H1 (cell line): ENCODE measurements at places on chromosomes 11 and 22. TPM values are rescaled to one million over a fixed set of nuclear protein-coding genes. Genes with fewer than 3 reads are reported as not detected.

Gene OR52N4
- total RNA-seq = not detected in 2 replicates

Gene FAM181B
- total RNA-seq = 0.37 and 0.42 TPM in 2 replicates

Gene CTTN
- 207 and 216 TPM in 2 replicates for total RNA-seq

Gene NRXN2
- 11.4 and 11.5 TPM in 2 replicates for total RNA-seq

Gene AMOTL1
- total RNA-seq = 27.6 and 31.6 TPM in 2 replicates

Gene PKNOX2
- 1.9 and 2.0 TPM in 2 replicates for total RNA-seq

Gene FOLR2
- total RNA-seq = not detected in 2 replicates

Gene OR10A2
- total RNA-seq = not detected in 2 replicates

Gene IGLL1
- total RNA-seq = not detected in 2 replicates

Gene KRTAP5-11
- total RNA-seq = not detected in 2 replicates

Gene MMP1
- total RNA-seq = not detected in 2 replicates

GRCh38 chr11:8729837-8730696 is 47.5 kb downstream of the RPL27A start:
- DNase-seq = no peak

DNA sequence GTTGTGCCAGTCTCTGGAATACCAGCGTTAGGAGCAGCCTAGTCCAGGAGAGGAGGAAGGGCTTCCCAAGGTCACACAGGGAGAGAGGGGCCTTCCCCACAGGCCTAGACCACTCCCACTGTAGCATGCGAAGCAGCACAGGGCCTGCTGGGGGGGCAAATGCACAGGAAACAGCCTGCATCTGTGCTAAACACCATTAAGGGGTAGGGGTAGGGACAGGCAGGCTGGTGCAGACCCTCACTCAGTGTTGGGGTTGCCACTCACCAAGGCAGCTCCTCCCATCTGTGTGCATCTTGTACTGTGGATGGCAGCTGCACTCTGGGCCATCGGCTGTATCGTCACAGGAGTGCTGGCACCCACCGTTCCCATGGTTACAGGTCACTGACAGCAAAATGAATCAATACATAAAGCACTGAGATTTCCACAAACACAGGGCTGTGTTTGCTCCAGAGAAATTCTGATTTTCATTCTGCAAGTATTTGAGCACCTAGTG is 24.9 kb downstream of the SCUBE2 start:
- DNase-seq = peak; percentile 47

DNA sequence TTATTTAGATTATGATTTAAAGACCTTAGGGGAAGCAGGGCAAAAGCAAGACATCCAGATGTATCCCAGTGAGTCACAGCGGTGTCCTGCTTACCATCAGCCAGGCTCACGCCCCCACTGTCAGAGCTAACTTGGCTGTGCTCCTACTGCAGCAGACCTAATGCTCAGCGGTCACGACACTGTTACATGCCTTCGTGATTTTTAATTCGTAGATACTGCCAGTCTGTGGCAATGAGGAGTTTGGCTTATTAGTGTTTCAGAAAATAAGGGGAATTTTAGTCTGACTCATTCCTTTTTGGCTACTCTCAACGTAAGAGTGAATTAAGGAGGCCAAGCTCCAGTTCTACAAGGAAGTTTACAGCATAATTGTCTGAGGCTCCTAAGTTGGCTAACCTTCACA is 22.7 kb downstream of the EFCAB6 start:
- DNase-seq = no peak

DNA sequence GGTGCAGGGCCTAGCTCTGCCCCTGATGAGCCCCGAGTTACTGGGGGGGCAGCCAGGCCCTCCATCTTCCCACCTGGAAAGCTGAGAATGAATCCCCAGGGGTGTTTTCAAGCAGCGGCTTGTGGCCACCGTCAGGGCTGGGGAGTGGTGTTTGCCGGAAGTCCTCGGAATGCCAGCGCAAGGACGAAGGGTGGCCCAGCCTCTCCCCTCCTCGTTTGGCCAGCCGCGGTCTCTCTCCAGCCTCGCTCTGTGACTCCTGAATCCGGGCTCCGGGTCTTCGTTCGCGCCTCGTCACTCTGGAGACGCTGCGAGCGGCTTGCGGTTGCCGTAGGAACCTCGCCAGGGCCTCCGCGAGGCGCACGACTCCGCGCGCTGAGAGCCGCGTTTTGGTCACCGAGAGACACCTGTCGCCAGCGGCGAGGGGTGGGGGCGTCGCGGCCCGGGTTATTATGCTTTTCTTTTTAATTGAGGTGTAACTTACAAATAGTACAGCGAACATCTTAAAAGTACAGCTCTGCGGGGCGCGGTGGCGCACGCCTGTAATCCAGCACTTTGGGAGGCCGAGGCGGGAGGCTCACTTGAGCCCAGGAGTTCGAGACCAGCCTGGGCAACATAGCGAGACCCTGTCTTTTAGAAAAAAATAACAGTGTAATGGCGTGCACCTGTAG is 6.3 kb upstream of the KDELR3 start:
- DNase-seq = peak; percentile 69

DNA sequence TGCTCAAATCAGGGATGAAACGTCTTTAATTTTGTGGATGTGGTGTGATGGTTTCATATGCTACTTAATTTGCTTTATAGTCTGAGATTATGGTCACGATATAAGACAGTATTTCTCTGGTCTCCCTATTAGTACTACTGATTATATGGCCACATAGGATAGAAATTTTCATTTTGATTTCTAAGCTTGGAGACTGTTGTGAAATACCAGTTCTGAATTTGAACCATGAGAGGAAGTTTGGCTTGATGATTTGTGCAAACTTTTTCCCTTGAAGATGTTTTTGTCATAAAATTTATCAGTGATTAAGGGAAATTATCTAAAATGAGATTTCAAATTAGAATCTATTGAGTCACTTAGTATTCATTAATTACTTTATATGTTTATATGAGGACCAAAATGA is 2.7 kb downstream of the RNF169 start:
- DNase-seq = no peak

DNA sequence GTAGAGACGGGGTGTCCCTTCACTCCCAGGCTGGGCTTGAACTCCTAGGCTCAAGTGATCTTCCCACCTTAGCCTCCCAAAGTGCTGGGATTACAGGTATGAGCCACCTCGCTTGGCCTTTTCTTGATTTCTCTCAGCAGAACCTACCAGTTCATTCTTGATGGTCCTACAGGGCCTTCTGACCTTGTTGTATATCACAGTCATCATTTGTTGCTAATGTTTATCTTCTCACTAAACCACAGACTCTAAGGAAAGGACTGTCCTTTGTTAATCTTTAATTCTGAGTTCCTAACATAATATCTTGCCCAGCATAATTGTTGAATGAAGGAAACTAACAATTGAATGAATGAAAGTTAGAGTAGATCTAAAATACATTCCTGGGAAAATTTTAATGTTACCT is 22.0 kb upstream of the ZC3H12C start:
- no peak for DNase-seq

GRCh38 chr11:132644520-132645239 is 887.6 kb downstream of the OPCML start:
- DNase-seq = no peak

GRCh38 chr11:104898685-104899013 is 389 bp upstream of the CASP12 start:
- no peak for DNase-seq

DNA sequence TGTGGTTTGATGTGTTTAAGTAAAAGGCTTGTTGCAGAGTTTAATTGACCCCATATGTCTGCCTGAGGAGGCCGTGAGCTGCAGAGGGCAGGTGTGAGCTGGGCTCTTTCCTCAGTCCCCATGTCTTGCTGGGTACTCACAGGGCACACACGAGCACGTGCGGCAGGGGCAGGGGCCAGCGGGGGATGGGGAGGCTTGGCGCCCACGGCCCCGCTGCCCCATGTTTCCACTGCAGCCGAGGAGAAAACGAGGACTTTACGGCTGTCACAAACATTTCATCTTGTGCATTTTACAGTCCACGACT is 24.7 kb upstream of the CCDC188 start:
- DNase-seq = no peak

- DNase-seq = no peak
Measured at GRCh38 chr11:79422866-79423265, 18.0 kb downstream of the TENM4 start.

- no peak for DNase-seq
Measured at GRCh38 chr11:22349491-22349890, 11.3 kb downstream of the SLC17A6 start.

GRCh38 chr22:46192210-46192993 is 42.1 kb downstream of the PPARA start:
- no peak for DNase-seq

- no peak for DNase-seq
Measured at GRCh38 chr11:65078786-65079342, 5.0 kb downstream of the CDCA5 start.

GRCh38 chr11:24509114-24509513 is 12.3 kb downstream of the LUZP2 start:
- DNase-seq = no peak

- DNase-seq = no peak
Measured at GRCh38 chr11:833849-834311, 1.1 kb downstream of the CD151 start.
